ENCODE measurements at places on chromosomes 12 and 14. TPM values are rescaled to one million over a fixed set of nuclear protein-coding genes. Genes with fewer than 3 reads are reported as not detected.
A peak's percentile ranks its signal among the peaks of the same experiment; 100 is the strongest.

The TAS2R31 gene
- 3.5 TPM for total RNA-seq

The DBX2 gene
- total RNA-seq: not detected

The GPR162 gene
- total RNA-seq: 0.21 TPM

- H3K27ac ChIP-seq: peak overlapping the region; percentile 87
- peak overlapping the region; percentile 61 for H3K4me3 ChIP-seq
- peaks cover 2% of the 10 kb centered on the region for H3K27me3 ChIP-seq
- peak; percentile 69 for DNase-seq
- peaks cover 26% of the 10 kb centered on the region for H3K4me1 ChIP-seq
Observed at GRCh38 chr14:101595887-101596721, 34.8 kb downstream of the DIO3 start.

DNA sequence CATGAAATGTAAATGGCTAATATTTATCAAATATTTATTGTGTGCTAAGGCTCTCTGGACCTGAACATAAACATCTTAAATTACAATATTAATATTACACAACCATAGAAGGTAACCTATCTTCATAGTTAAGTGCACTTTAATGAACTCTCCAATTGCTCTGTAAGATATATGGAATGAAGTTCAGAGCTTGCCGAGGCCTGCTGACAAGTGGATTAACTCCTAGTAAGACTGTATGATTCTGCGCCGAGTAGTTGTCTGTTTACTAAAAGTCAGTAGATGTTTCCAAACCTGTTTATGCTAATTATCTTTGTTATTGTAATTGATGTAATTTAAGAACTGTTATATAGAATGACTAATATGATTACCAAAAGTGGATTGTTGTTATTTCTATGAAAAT is 77.2 kb downstream of the PTPRR start:
- no peaks in the 10 kb centered on the region for H3K4me1 ChIP-seq
- no peak for DNase-seq
- H3K27ac ChIP-seq: no peak overlapping the region
- no peaks in the 10 kb centered on the region for H3K27me3 ChIP-seq

All from activated CD4-positive, alpha-beta T cell treated with anti-CD3 and anti-CD28 coated beads, Interleukin-2, amount 10 ng/mL, durations not matched to agents 24 days and 14 days (primary cell).